ENCODE measurements at places on chromosomes 6 and 20.

- DNase-seq, result no peak
Measured at GRCh38 chr6:146546443-146547043, 2.9 kb downstream of the RAB32 start.

- DNase-seq, result no peak
Measured at GRCh38 chr6:951399-952181, 258.7 kb upstream of the EXOC2 start.

GRCh38 chr6:152922706-152923105 lies 60.1 kb downstream of the FBXO5 start:
- DNase-seq, result no peak

DNA sequence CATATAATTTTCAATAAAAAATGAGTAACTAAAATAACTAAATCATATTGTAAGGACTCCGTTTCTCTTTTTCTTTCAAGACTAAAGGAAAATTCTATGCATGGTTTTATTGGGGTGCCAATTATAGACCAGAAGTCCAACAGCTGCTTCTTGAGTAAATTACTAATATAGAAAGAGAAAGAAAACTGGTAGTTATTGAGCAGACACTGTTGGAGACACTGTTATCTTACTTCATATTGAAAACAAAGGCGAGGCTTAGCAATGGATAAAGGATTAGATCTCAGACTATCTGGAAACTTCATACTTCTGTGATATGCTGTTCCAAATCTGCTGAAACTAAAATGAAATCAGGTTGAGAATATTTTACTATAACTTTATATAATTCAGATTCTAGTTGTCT lies 169.6 kb upstream of the EYS start:
- no peak for DNase-seq

GRCh38 chr20:60447703-60448102 lies 489.5 kb downstream of the CDH26 start:
- no peak for DNase-seq

DNA sequence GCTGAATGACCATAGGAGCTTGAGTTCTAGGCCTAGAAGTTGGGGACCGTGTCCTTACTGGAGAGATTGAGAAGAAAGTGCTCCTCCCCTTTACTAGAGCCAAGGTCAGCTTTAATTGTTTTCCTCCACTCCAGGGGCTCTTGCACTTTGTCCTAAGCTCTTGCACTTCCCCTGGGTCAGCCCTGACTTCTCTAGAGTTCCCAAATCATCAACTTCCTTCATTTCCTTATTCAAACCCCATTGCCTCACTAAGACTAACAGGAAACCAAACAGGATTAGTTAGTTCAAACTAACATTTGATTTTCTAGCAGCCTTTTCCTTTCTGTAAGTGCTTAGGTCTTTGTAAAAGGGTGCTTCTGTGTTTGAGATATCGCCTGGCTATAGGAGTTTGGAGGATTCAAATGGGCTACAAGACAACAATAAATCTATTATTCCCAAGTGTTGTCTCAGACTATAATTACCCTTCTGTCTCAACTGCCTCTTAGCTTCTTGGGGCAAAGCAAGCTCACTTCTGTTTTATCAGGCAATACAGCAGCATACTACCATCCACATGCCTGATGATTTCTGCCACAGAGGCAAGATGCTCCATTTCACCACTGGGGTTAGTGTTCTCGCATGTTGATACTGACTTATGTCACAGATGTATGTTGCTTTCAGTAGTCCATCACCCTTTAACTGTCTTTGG lies 12.8 kb upstream of the DTNBP1 start:
- no peak for DNase-seq

GRCh38 chr20:8156235-8157079 lies 24.4 kb downstream of the PLCB1 start:
- no peak for DNase-seq

DNA sequence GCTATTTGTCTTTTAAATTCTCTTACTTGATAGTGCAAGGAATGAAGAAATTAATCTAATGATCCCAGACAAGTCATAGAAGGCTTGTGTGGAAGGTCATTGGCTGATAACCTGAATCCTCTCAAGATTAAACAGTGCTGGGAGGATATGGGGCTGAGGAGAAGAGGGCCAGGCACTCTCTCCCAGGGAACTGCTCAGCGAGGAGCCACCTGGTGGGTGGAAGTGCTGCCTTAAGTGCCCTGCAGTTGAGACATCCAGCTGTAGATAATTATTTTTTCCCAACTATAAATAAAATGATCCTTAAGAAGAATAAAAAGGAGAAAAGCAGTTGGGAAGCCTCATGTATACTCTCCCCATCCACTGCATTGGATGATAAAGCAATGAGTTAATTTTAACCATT lies 47.9 kb downstream of the BTBD3 start:
- no peak for DNase-seq

DNA sequence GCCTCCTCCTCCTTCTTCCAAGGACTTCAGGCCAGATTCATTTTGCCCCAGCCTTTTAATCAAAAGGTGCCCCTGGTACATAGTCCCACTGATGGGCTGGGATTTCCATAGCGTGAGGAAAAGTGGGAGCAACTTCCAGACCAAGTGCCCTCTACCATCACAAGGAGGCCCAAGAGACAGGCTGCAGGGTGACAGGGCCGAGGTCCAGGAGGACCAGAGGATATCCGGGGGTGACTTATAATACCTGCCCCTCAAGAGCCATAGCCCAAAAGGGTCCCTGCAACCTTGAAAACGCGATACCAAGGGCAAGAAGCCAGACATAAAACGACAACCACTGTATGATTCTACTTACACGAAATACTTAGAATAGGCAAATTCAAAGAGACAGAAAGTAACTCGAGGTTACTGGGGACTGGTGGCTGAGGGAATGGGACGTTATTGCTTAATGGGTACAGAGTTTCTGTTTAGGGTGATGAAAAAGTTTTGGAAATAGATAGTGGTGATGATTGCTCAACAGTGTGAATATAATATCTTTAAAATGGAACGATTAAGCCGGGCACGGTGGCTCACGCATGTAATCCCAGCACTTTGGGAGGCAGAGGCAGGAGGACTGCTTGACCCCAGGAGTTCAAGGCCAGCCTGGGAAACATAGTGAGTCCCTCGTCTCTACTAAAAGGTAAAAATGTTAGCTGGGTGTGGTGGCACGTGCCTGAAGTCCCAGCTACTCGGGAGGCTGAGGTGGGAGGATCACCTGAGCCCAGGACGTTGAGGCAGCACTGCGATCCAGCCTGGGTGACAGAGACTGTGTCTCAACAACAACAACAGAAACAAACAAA lies 71.9 kb downstream of the NOL4L start:
- DNase-seq, result peak; percentile 11

DNA sequence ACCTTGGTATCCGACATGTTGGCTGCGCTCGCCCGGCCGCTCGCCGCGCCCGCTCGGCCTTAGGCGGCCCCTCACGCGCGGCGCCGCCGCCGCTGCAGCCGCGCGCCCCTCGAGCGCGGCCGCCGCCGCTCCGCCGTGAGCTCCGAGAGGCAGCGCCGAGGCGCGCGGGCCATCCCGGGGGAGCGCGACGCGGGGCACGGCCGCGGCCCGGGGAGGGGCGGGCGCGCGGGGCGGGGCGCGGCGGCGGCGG lies at the start of gene KIF13A:
Gene KIF13A (minus strand): TSS at position 189 of the 250 bp plus-strand sequence. CDS start 172 bp downstream, at position 17.
- no peak for DNase-seq

DNA sequence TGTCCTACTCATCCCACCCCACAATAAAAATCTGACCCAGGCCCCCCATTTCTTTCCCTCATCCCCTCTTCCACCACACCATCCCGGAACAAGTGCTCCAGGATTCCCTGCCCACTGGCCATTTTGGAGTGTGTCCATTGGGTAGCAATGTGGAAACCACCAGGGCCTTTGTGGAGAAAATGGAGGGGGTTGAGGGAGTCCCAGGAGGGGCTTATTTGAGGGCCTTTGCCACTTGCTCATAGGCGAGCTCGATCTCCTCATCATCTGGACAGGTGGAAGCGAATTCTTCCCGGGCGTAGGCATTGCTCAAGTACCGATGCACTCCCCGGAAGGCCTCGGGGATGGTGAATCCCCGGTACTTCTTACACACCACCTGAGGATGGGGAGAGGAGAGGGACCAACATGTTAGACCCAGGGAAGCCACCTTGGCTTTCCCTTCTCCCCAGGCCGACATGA lies 1.6 kb upstream of the DDAH2 start:
- peak; percentile 39 for DNase-seq

GRCh38 chr6:14660806-14661579 lies 543.4 kb downstream of the CD83 start:
- no peak for DNase-seq

GRCh38 chr20:48826883-48827771 lies 672 bp downstream of the PREX1 start:
- peak; percentile 54 for DNase-seq

- peak; percentile 85 for DNase-seq
Measured at GRCh38 chr20:32894026-32894483, 35.3 kb downstream of the EFCAB8 start.

GRCh38 chr6:167872538-167873210 lies 46.0 kb downstream of the AFDN start:
- no peak for DNase-seq

GRCh38 chr6:43706788-43707187 lies 19.2 kb upstream of the MRPS18A start:
- DNase-seq, result no peak

DNA sequence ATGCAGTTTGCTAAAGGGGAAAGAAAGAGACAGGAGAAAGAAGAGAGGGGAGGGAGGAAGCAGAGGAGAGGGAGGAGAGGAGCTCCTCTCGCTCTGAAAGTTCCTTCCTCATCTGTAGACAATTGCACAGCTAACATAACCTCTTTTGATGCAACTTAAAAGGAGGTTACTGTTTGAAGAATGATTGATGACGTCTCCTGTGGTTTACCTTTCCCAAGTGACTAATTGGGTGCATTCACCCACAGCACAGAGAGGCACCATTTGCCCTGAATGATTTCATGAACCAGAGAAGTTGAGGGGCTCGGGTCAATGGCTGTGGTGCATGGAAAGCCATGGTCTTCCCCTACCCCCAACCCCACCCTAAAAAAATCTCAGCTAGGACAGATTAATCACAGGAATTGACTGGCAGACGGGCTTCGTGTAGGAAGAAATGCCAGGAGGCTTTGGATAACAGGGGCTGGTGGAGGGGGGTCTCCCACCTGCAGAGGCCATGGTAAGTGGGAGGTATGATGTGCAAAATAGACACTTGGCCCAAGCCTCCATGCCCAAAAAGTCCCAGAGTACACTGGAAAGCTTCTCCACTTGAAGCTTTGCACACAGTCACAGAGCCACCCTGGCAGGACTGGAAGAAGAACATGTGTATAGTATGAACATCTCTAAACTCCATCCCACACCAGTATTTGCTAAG lies 213.7 kb downstream of the ANKRD60 start:
- peak; percentile 7 for DNase-seq

DNA sequence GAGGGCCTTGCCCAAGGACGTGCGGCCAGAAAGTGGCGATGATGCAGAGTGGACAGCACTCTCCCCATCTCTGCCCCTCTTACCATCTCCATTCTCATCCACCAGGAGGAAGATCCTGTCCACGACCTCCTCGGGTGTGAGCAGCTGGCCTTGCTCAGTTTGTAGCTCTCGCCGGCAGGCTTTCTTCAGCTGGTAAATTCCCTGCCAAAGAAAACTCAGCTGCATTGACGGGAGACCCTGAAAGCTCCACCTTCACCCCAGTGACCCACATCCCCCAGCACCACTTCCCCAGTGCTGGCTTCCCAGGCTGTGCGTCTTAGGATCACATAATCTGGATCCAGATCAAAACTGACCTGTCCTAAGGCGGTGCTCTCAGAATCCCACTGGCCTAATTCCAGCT lies 9.2 kb downstream of the GUCA1B start:
- DNase-seq, result no peak

GRCh38 chr6:105487040-105487790 lies 84.3 kb upstream of the PREP start:
- DNase-seq, result no peak

DNA sequence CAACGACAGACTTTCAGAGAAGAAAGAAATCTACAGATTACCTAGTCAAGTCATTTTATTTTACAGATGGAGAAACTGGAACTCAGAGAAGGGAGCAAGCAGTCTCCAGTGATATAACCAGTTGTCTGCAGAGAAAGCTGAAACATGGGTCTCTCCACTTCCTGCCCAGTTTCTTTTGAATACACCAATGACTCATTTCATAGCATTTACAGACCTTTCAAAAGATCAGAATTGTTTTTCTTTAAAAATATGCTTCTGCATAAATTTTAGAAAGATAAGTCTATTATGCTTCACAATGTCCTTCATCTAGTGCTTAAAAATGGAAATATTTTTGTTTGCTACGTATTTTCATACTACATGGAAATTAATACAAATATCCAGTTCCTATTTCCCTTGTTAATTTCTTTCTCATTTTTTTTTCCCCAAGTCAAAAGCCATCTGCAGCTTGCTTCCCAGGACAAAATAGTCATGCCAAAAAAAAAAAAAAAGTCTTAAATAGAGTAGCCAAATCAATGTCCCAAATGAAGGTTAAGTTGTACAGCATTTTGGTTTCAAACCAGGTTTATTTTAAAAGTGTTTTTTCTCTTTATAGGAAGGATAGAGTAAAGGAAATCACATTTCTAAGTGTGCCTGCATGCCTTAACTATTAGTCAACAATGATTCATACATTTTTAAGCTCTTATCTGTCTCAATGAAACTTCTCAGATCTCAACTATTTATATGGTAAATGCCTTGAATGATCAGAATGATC lies 36.9 kb downstream of the ARHGAP18 start:
- no peak for DNase-seq

DNA sequence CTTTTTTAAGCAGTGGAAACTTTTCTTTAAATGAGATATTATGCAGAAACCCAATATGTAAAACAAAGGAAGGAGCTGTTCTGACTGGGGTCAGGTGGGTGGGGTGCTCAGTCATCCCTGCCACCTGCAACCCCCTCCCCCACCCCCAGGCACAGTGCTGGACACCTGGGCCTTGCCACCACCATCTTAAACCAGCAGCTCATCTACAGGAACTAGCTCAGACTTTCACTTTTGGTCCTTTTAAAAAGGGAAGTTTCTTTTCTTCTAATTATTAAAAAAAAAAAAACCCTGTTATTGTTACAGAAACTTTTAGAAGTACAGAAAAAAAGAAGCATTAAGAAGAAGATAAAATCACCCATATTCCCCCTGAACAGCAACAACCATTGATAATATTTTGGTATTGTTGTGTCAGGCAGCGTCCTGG lies 37.1 kb downstream of the PPP1R16B start:
- no peak for DNase-seq

DNA sequence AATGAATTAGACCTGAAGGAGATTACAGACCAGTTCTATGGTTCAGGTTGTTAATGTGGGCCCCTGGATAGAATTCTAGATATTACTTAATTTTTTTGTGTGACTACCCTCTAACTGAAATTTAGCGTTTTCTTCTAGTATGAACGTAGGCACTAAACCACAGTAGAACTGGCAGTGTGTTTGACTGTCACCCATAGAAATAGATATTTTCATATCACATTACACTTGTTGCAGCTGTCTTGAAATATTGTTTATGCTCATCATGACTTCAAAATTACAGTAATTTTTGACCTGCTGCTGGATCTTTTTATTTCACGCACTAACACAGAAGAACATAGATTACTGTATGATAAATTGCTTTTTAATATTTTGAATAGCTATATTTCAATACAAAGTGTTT lies 31.6 kb downstream of the E2F3 start:
- DNase-seq, result no peak

- DNase-seq, result no peak
Measured at GRCh38 chr20:18634501-18634900, 46.6 kb downstream of the DTD1 start.

GRCh38 chr20:57831326-57831992 lies 121.6 kb upstream of the PMEPA1 start:
- DNase-seq, result no peak

GRCh38 chr20:44690781-44691423 lies 24.3 kb upstream of the CCN5 start:
- no peak for DNase-seq

GRCh38 chr6:16540804-16541752 lies 220.2 kb downstream of the ATXN1 start:
- DNase-seq, result no peak

Measured in H9 (cell line).